ENCODE measurements at places on chromosomes 5 and 9.

DNA sequence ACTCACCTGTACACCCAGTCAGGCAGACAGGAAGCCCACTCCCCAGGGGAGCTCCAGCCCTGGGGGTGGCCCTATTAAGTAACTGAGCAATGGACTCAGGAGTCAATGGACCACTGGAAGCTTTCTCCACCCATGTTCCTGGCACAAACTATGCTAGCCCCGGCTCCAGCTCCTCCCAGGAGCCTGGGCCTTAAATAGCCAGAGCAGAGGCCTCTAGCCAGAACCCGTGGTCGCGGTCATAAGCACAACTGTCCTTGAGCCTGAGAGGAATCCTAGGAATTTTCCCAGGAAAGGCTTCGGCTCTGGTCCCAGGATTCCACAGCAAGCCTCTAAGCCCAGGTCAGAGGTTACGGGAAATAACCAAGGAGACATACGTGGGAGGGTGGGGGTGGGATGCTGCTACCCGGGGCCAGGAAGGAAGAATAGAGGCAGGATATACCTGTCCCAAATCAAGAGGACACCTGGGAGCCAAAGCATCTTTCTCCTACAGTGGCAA is 5.5 kb downstream of the SEPTIN8 start:
- DNase-seq, result peak; percentile 91

GRCh38 chr5:148457183-148457620 is 73.4 kb downstream of the FBXO38 start:
- DNase-seq, result no peak

GRCh38 chr9:75909776-75910175 is 19.3 kb downstream of the PCSK5 start:
- no peak for DNase-seq

DNA sequence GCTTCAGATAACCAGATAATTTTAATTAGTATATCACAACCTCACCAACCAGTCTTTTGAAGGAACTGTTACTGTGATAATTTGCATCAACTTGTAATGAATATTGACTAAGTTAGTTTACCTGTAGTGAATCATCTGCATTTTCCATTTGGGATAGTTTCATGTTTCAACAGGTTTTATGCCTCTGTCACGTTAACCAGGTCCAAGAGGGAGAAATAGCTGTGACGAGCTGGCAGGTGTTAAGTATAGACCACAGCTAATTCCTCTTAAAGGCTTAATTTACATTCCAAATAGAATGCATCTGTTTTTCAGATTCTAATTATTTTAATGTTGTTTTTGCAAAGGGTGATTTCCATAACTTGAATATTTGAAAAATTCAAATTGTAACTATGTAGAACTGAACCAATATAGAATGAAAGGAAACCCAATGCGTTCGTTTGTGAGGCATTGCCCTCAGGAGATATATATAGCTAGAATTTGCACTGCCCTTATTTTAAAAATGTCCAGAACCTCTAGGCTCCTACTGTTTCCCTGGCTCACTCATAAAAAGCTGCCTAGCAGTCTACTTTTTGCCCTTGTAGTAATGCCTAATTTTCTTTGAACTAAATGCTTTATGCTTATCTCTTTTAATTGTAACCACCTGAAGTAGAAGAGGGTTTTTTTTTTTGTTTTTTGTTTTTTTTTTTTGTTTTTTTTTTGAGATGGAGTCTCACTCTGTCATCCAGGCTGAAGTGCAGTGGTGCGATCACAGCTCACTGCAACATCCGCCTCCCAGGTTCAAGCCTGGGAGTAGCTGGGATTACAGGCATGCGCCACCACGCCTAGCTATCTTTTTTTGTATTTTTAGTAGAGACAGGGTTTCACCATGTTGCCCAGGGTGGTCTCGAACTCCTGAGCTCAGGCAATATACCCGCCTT is 270.5 kb downstream of the SMARCA2 start:
- no peak for DNase-seq

DNA sequence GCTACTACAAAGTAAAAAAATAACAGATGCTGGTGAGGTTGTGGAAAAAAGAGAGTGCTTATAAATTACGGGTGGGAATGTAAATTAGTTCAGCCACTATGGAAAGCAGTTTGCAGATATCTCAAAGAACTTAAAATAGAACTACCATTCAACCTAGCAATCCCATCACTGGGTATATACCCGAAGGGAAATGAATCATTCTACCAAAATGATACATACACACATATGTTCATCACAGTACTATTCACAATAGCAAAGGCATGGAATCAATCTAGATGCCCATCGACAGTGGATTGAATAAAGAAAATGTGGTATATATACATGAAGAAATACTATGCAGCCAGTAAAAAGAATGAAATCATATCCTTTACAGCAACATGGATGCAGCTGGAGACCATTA is 6.3 kb upstream of the TEX10 start:
- no peak for DNase-seq

DNA sequence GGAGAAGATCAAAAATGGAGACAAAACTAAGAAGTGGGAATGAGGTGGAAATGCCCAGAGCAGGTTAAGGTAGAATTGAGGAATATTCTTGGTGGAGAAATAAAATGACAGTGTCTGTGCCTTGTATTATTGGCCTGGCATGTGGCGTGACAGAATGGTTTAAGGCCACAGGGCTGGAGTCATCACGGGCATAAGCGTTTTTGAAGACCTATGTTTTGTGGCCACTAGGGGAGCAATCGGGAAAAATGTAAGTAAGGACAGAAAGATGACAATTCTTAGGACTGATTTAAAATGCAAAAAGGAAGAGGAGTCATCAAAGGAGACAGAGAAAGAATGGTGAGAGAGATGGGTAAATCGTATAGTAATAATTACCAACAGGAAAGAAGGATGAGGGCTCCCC is 72.2 kb upstream of the EPB41L4A start:
- DNase-seq, result peak; percentile 2

DNA sequence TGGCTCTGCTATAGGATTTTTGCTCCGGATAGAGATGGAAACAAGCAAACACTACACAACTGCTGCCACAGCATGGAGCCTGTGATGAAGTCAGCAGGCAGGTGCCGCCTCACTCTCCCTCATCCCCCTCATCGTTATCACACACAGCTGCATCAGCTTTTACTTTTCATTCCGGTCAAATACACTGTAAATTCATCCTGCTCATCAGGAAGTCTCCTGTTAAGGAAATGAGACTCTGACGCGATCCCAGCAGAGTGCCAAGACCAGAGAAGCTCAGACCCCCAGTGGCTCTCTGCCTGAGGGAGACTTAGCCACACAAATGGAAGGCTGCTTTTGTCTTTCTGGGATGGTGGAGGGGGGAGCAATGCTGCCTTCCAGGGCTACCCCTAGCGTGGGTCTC is 270.2 kb downstream of the ELAVL2 start:
- no peak for DNase-seq

- DNase-seq, result no peak
Observed at GRCh38 chr9:128454991-128455390, 815 bp upstream of the ODF2 start.

DNA sequence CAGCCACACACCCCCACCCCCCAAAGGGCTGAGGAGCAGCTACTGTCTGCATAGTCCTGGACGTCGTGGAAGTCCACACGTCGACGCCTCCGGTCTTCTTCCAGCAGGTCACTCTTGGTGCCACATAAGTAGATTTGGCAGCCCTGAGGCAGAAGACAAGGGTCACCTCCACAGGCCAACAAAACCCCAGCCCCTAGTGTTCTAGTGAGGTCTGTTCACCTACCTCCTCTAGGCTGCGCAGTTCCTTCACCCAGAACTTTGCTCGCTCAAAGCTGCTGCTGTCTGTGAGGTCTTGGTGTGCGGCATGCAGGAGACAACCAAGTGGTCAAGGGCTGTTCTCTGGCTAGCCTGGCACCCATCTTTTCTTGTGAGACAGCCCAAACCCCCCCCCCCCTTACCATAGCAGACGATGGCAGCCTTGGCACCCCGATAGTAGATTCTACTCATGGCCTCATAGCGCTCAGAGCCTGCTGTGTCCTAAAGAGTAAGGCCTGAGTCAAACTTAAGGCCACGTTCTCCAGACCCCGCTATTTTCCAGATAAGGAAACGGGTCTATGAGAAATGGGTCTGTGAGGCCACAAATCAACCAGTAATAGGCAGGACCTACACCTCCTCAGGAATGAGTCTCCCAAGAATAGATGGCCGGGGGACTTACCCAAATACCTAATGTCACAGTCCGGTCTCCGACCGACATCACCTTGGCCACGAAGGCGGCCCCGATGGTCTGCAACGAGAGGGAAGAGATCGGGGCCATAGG is 987 bp downstream of the RAB24 start:
- peak; percentile 18 for DNase-seq

DNA sequence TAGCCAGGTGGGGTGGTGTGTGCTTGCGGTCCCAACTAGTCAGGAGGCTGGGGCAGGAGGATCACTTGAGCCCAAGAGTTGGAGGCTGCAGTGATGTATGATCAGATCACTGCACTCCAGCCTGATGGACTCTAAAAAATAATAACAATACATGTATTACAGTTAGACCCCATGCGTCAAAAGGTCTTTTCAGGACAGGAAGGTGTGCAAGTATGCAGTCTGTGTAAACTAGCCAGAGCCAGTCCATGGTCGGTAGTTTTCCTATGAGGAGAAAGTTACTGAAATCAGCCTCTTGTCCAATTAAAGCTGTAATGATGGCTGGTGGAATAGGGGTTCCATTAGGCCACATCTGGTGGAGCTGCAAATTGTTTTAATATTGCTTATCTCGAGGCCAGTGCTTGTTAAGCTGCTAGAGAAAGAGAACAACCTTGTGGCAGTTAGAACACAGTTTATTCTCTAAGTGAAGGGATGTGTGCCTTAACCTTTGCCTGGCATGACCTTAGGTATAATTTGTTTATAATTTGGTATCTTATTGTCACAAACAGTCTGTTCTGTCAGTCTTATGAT is 1.5 kb upstream of the STOM start:
- no peak for DNase-seq

GRCh38 chr5:84383296-84383815 is 1.3 kb downstream of the EDIL3 start:
- DNase-seq, result no peak

GRCh38 chr5:169803077-169803981 is 166.3 kb downstream of the DOCK2 start:
- peak; percentile 100 for DNase-seq

DNA sequence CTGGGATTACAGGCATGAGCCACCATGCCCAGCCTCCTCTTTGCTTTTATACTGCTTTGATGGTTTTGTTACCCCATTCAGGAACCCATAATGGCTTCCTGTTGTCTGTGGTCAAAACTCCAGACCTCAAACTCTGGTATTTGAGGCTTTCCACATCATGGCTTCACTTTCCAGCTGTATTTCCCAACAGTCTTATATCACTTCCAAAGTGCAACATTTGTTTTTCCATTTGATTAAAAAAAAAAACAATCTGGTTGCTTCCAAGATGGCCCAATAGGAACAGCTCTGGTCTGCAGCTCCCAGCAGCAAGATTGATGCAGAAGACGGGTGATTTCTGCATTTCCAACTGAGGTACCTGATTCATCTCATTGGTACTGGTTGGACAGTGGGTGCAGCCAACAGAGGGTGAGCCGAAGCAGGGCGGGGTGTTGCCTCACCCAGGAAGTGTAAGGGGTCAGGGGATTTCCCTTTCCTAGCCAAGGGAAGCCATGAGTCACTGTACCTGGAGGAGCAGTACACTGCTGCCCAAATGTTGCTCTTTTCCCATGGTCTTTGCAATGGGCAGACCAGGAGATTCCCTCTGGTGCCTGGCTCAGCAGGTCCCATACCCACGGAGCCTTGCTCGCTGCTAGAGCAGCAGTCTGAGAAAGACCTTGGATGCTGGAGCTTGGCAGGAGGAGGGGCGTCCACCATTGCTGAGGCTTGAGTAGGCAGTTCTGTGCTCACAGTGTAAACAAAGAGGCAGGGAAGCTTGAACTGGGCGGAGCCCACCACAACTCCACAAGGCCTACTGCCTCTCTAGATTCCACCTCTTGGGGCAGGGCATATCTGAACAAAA is 458.4 kb downstream of the KDM4C start:
- DNase-seq, result peak; percentile 75

- DNase-seq, result no peak
Observed at GRCh38 chr5:77641397-77641943, 3.0 kb upstream of the OTP start.

GRCh38 chr5:95690333-95690732 is 7.5 kb upstream of the SPATA9 start:
- DNase-seq, result no peak

- no peak for DNase-seq
Observed at GRCh38 chr5:98606961-98607360, 166.5 kb upstream of the RGMB start.

DNA sequence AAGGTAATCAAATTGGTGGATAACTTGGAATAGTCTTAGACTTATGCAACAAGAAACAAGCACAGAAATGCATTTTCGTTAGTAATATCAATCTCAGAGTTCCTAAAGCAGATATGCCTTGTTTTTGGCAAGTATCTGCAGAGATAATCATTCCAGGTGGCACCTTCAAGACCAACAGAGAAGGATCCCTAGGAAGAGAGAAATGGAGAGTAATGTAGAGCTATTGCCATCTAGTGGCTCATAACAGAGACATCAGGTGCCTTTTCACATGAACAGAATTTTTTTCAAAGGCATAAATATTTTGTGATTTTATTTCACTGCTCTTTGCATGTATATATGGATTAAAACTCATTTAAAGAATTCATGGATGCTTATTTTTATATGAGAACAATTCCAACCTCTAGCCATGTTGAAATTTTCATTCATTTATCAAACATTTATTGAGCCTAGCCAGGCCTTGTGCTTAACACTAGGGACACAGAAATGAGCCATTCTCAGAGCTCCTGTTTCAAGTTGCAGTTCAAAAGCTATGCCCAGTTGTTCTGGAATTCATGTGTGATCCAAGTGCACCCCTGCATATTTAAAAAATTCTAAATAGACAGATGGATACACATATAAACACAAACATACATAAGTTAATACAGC is 117.5 kb upstream of the OR13F1 start:
- peak; percentile 44 for DNase-seq

- no peak for DNase-seq
Observed at GRCh38 chr5:139954462-139954861, 88.6 kb downstream of the NRG2 start.

DNA sequence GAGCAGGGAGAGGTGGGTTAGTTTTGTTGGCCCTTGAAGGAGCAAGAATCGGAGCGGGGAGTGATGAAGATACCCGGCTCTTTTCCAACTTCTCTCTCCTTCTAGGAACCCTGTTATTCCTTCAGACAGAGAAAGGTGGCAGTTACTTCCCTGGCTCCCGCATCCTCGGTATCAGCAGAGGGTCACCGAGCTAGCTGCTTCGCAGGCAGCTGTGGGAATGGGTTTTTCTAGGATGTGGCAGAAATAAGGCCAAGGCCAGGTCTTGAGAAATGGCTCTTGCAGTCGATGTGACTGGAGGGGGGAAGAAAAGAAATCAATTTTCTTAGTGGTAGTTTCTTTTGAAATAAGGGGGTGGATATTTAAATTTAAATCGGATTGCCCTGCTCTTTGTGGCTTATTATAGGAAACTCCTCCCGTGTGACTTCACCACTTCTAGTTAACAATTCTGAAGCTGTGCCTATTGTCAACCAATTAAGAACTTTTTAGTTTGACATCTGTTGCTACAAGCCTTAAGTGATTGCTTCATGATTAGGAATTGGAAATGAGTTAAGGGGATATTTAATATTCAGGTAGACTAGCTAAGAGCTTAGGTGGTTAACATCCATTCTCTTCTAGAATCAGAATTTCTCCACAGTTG is 1.4 kb downstream of the SAP30L start:
- no peak for DNase-seq

Data from AG10803 (cell line).